Esophagus squamous epithelium (tissue), 5 donors: ENCODE measurements at places on chromosomes 2 and 18. TPM values are rescaled to one million over a fixed set of nuclear protein-coding genes. Genes with fewer than 3 reads are reported as not detected.

ASB18 gene
- total RNA-seq: not detected

DNA sequence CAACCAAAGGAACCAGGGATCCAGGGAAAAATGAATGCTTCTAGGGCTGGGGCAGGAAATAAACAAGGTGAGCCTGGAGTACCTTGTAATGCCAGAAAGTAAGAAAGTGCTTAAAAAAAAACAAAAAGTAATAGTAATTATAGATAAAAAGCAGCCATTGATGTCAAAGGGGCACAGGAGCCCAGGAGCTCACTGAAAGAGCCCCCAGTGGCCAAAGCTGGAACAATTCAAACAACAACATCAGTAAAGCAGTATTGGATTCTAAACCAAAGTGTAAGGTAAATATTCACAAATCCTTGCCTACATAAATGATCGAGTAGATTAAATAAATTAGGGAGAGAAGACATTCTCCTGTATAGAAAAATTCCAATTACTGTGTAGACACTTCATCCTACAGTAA lies 114.3 kb upstream of the ARL4C start:
- no peak for DNase-seq

DPP4 gene
- 3.0 TPM for total RNA-seq

DNA sequence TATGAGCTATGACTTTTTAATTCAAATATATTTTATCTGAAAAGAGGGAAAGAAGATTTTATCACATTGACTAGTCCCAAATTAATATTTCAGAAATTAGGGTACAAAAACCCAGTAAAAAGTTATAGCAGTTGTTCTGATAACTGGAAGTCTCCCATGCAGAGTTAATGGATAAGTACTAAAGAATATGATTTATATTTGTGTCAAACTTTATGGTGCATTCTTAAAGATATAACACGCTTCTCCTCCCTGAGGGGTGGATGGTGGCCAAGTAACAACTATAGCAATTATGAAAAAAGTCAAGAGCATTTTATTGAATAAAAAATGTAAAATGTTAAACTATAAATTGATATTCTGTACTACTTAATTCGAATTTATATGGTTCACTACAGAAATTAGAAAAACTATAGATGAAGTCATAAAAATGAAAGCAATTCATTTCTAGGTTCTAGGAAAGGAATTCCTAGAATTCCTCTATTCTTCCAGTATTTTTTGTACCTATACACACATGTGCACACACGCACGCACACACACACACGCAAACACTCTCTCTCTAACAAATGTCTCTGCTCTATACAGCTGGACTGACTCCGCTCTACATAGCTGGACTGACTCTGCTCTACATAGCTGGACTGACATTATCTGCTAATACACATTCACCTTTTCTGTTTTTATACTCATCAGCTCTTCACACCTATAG lies 111.3 kb downstream of the PRELID3A start:
- DNase-seq: no peak

- no peak for DNase-seq
These were observed 68.6 kb downstream of the GALNT3 start for GRCh38 chr2:165725421-165725820.

GRCh38 chr2:82330155-82330554 lies 2025.6 kb upstream of the LRRTM1 start:
- DNase-seq: no peak

DNA sequence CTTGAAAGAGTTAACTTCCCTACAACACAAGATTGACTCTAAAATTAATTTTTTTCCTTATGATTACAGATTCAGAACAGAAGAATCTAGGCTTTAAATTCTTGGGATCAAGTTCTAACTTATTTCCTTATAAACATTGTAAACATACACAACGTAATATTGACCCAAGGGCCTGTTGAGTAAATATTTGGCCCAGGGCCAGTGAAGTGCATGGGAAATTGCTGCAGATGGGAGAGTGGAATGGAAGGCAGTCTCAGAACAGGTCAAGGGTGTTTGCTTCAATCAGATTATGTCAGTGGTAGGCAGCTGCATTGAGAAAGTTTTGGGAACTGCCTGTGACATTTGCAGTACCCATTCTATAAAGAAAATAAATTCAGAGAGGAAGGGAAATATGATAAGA lies 137.6 kb downstream of the MYO1B start:
- DNase-seq: no peak

DNA sequence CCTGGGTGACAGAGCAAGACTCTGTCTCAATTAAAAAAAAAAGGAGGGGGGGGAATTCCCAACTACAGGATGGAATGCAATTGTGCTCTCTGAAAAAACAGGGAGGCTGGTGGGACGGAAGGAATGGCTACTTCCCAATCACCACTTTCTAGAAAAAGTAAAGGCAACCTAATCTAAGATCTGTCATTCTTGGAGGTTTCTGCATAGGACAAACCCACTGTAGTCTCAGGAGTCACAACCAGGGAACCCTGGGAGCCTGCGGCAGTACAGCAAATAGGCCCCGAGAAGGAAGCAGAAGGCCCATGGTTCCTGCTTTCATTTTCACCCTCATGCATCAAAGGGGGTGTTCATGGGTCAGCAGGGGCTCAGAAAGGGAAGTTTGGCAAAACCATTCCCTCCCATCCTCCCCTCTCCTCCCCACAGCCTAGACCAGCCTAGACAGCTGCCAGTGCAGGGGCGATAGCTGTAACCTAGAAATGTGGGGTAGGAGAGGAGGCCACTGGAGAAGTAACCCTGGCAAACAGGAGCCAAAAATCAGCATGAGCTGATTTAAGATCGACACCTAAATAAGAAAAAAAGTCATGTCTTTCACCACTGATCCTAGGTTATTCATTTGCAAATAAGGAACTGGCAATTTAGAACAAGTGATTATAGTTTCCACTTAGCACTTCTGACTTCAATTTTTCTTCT lies 48.0 kb downstream of the TRABD2A start:
- no peak for DNase-seq

DNA sequence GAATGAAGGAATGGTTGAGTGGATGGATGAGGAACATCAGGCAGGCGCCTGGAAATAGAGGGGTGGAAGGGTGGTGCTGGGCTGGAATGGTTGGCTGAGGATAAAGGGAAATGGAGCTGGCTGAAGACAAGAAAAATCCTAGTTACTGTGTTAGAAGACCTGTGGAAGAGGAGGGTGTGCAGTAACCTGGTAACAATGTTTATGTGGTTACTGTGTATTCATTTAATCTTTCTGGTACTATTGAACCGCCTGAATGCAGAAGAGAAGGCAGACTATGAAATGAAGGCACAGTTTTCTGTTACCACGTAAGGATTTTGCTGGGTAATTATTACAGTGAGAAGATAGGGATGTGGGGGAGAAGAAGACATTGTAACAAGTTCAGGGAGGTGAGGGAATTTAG lies 110.3 kb upstream of the MGAT5 start:
- DNase-seq: no peak

DNA sequence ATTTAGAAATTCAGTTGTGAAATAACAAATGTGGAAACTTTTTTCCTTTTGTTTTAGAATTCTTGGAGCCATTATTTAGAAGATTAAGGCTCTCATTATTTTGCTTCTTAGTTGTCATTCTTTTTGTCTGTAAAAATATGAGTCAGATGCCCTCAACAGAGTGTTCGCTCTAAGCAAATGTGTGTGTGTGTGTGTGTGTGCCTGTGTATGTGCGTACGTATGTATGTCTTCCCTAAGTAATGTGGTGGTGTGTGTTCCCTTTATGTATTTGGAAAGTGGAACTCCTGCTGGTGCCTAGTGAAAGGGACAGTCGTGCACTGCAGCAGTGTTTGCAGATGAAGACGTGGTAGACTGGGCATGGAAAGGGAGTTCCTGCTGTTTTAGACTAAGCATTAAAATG lies 27.5 kb downstream of the ZNF407 start:
- DNase-seq: no peak

DNA sequence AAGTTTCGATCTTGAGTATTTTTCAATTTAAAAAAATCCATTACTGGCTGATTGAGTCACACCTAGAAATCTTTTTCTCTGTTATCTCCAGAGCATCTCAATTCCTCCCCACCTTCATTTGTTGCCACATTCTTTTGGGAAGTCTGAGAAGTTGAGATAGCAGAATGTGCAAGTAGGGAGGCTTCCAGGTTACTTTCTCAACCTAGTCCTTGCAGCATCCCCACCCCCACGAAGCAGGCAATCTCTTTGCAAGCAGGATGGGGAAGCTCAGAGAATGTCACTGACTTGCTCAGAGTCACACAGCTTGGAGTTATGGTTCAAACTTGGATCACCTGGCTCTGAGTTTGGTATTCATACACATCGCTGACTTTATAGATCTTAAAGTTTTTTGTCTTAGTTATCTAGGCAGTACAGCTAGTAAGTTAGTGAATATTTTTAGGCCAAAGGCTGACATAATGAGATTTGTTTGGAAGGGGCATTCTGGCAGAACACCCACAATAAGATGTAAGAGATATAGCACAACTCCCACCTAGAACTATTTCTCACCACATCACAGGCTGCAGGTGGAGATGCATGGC lies 25.9 kb upstream of the LCLAT1 start:
- no peak for DNase-seq

DNA sequence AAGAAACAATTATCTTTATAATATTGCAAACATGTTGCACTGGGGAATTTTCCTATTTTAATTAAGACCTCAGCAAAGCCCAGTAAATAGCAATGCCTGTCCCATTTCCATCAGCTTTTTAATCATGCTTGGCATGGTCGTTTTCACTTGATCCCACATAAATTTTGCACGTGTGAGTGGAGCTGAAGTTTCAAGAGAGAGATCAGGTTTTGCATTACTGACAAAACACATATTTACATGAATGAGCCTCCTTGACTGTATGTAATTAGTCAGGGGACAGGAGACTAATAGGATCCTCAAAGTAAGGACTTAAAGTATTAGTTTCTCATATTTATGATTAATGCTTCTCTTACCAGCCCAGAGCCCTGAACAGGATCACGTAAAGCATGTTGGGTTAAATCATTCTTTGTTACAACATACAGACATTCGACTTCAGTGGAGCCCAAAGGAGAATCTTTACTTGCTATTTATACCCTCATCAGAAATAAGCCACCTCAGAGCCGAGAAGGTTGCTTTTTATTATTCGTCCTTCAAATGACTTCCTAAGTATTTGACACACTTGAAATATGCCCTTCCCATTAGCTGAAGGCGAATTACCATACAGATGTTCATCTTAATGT lies 711.3 kb downstream of the GALR1 start:
- DNase-seq: no peak

- DNase-seq: no peak
These were observed 10.4 kb downstream of the CERKL start for GRCh38 chr2:181646415-181646987.

GRCh38 chr2:97747716-97748115 lies 34.3 kb downstream of the ZAP70 start:
- no peak for DNase-seq

DNA sequence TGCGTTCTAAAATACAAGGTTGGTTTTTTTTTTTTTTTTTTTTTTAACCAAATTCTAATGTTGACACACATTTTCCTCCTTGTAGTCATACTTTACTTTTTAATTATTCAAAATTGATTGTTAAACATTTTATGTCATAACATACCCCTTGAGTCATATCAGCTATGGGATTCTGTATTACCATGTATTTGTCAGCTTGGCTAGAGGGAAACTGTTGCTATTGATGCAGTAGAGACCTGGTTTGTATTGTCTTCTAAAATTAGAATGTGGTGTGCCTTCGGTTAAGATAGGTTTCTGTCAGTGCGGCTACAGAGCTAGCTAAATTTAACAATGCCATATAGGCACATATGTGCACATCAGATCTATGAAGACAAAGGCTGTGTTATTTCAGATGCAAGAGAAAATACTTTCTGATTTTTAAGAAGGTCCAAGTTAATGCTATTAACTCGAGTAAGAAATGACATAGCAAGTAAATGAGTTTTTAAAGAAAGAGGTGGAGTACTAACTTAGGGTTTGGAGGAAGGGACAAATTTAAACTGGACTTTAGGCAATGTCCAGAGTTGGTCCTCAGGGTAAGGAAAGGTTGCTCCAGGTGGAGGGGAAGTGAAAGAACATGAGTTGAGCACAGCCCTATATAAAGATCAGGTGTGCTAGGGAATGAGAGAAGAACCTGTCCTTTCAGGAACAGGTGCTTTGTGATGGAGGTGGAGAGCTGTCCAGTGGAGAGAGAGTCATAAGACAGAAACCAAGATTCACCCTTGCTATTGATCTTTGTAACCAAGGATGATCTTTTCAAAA lies 152.3 kb downstream of the PRPF40A start:
- no peak for DNase-seq

GRCh38 chr2:316381-316780 lies 28.5 kb upstream of the ALKAL2 start:
- DNase-seq: no peak

PRSS56 gene
- not detected for total RNA-seq

DNA sequence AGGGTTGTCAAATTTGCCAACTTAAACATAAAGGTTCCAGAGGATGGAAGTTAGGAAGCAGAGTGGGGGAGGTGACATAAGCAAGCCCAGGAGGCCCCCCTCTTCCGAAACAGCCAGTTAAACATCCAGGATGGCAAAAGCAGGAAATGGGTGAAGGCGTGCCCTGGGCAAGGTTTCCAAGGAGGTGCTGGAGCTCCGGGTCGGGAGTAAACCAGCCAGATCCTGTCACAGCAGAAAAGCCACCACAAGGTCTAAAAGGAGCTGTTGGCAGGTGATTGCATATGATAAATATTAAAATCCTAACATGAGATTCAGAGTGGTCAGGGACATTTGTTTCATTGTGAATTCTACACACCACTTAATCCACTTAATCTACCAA lies 572.2 kb upstream of the SALL3 start:
- DNase-seq: no peak
